NCI-H510A (cell line): ENCODE measurements at places on chromosomes 5 and 9.

DNA sequence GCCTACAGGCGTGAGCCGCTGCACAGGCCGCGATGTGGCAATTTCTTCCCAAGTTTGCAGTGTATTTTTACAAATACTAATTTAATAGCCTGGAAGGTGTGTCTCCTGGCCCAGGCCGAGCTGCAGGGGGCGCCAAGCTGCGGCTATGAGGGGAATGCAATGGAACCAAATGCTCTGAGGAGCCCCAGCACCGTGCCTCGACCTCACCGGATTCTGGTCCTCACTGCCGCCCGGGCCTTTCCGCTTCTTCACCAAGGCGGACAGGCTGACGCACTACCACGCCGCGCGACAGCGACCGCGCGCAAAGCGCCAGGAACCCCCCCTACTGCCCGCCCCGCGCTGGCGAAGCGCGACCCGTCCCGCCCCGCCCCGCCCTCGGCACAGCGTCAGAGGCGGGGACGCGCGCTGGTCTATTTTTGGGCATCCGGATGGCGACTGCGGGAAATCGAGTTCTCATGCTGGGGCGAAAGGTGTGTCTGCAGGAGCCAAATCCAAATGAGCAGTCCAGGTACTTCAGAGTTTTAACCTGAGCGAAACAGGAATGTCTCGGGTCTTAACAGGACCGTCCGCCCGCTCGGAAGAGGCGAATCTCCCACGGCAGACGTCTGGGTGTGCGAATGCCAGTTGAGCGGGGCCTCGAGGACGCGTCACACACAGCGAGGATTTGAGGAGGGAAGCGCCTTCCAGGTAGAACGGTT lies 31.7 kb upstream of the PRXL2C start:
- peak; percentile 74 for DNase-seq

DNA sequence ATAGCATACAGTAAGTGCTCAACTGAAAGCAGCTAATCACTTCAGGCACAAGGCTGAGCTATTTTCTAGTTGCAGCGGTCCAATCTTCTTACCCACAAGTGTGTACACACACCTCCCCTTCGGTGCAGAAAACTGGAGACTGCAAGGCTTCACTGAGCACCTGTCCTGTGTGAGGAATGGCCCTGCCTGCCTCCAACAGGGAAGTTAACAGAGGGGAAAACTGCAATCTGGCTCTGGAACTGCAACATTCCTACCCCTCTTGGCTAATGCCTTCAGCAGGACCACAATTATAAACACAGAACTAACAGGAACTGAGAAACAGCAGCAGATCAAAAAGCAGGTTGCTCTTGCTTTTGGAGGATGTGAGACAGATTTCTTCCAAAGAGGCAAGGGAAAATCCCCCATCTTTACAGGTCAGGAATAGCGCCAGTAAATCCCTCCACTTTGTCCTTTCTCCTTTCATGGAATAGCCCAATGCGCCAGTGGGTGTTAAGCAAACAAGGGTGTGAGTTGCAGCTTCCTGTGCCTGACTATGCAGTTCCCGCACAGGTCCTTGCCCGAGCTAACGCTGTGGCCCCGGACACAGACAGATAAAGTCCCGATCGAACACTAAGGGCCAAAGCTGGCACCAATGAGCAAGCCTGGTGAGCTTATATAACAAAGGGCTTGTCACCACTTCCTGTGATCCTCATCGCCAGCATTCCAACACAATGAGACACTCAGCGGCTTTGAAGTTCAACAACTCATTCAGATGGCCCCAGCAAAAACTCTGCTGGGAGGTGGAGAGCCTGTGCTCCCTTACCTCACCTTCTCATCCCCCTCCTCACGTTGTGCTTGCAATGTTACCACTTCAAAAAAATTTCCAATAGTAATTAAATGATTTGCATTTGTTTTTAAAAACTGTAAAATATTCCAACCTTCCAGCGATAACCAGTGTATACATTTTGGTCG lies 21.5 kb downstream of the SHB start:
- peak; percentile 67 for DNase-seq

DNA sequence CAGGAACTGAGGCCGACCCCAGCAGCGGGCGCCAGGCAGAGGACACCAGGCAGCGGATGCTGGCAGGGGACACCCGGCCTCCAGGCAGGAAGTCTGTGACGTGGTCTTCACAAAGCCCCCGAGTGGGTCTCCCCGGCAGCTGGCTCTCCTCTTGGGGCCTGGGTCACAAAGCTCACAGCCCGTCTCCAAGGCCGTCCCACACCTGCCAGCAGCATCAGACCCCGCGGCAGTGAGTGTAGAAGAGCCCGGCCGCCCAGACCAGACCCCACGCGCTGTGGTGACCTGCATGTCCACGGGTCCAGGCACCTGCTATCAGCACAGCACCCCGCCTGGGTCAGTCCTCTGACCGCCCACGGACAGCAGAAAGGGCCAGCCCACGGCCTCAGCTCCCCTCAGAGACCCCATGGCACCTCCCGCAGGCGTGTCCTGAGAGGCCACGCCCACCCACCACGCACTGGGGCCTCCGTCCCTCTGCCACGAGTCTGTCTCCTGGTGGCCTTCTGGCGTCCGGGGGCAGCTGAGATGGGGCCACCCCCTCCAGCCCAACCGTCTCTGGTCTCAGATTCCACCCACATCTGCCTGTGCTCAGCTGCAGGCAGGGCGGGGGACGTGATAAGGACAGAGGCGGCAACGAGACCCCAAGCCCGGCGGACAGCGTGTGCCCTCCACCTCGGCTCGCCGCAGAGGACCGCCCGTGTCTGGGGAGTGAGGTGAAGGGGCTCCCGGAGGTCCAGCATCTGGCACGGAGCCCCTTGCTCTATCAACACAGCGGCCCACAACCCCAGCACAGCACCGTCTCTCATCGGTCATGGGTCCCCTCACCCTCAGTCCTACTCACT lies 34.2 kb downstream of the EXD3 start:
- no peak for DNase-seq

DNA sequence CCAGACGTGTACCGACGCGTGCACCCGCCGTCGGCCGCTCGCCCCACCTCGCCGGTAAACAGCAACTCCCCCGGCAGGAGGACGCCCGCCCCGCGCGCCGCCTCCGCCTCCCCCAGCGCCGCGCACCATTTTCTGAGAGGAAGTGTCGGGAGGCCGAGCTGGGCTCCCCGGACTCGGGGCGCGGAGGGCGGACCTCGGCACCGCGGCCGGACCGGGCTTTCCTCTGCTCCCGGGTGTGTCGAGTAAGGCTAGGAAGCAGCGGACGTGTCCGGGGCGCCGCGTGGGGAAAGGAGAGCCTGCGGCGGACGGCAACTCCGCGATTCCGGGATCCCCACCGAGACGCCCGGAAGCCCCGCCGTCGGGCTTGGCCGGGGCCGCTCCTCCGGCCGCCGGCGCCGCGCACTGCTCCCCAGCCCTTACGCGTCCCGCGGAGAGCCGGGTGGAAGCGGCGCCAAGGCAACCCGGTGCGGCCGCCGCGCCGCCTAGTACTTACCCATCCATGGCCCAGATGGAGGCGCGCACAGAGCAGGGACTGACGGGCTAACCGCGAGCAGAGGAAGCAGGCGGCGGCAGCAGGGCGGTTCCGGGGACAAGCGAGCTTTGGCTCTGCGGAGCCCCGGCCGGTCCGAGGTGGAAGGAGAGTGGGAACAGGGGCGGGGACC lies at the start of gene PTBP3:
PTBP3 (minus strand) TSS at position 643 of the 662 bp plus-strand sequence. CDS start 35,754 bp downstream, outside the sequence.
- DNase-seq, result peak; percentile 78

GRCh38 chr9:29332789-29333188 lies 1759.5 kb upstream of the C9orf72 start:
- no peak for DNase-seq
